ENCODE measurements at places on chromosomes 2 and 18.
A peak's percentile ranks its signal among the peaks of the same experiment; 100 is the strongest.

GRCh38 chr2:111919794-111920608, 21.6 kb downstream of the MERTK start:
- peak; percentile 34 for DNase-seq

- peak; percentile 68 for DNase-seq
Measured at GRCh38 chr18:51751901-51752300, 554.4 kb upstream of the MEX3C start.

GRCh38 chr2:143420313-143420712, 291.1 kb downstream of the ARHGAP15 start:
- no peak for DNase-seq

DNA sequence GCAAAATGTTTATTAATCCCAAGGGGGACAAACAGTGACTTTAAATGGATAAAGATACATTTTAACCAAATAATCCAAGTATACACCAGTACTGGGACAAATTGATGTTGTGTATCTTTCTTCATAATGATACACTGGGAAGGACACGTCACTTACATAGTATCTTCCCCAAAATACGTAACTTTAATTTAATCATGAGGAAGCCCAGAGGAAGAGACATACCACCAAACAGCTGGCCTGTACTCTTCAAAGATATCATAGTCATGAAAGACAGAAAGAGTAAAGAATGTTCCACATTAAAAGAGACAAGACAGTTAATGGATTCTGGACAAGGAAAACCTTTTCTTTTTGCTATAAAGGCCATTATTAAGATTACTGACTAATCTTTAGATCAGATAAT, 37.1 kb downstream of the AGFG1 start:
- no peak for DNase-seq

DNA sequence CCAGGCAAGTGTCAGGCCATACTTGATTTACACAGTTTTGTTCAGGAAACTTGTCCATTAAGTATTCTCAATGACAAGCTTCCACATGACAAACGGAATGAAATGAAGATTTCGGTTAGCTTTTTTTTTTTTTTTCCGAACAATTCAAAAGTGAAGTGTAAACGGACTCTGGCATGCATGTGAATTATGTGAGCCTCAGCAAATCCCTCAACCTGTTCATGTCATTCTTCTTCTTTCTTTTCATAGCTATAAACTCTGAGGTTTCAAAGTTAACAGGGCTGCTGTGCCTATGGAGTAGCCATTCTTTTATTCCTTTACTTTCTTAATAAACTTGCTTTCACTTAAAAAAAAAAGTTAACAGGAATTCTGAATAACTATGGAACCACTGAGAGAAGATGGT, 110.3 kb downstream of the NOL10 start:
- no peak for DNase-seq

- DNase-seq: no peak
Measured at GRCh38 chr2:4465671-4466070, 762.3 kb downstream of the DCDC2C start.

- DNase-seq: no peak
Measured at GRCh38 chr2:176270100-176270750, 983 bp downstream of the MTX2 start.

GRCh38 chr18:69949538-69949936, 1.9 kb upstream of the CD226 start:
- no peak for DNase-seq

DNA sequence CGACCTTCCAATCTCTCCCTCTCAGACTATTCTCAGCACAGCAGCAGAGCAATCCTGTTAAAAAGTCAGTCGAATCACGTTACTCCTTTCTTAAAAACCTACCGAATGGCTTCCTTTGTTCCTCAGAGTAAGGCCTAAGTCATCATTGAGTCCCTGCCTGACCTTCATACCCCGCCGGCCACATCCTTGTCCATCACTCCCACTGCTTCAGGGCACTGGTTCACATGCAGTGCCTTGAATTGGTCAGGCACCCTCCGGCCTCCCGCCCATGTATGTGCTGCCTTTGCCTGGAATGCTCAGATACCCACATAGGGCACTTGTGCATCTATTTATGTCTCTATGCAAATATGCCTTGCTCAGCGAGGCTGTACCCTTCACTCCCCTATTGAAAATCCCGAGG, 206.4 kb downstream of the DLGAP1 start:
- no peak for DNase-seq

GRCh38 chr18:35468711-35469110, 29.0 kb downstream of the INO80C start:
- no peak for DNase-seq

- DNase-seq: peak; percentile 62
Measured at GRCh38 chr2:202871300-202872141, at the start of gene ICA1L. Gene ICA1L, minus strand, starts transcription at chr2:202871766. Its CDS starts 42,757 bp downstream, at chr2:202829009.

- peak; percentile 59 for DNase-seq
Measured at GRCh38 chr18:23498877-23499276, 4.4 kb upstream of the RMC1 start.

DNA sequence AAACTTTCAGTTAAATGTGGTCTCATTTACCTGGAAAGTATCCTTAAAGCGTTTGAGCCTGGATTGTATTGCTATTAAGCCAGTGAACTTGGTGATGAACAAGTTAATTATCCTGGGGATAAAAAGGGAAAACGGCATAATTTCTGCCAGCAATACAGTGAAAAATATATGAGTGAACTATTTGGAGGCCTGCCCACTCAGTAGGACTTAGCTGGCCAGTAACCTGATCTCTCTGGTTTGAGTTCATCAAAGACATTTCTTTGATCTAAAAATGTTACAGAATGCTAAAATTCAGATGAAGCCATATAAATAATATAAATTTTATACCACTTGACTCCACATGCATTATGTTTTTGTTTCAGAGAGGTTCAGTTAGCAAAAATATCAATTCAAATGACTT, 241.1 kb upstream of the VWC2L start:
- no peak for DNase-seq

DNA sequence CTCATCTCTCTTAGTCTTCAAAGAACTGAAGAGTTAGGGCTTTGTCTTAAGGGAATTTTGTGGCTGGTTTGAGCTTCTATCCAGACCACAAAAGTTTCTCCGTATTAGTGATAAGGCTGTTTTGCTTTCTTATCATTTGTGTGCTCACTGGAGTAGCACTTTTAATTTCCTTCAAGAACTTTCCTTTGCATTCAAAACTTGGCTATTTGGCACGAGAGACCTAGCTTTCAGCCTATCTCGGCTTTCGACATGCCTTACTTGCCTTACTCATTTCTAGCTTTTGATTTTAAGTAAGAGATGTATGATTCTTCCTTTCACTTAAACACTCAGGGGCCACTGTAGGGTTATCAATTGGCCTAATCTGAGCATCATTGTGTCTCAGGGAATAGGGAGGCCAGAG, 29.9 kb downstream of the HDHD2 start:
- DNase-seq: no peak

- DNase-seq: no peak
Measured at GRCh38 chr2:186910996-186911395, 62.0 kb upstream of the ZSWIM2 start.

- no peak for DNase-seq
Measured at GRCh38 chr2:150994076-150994475, 267.6 kb downstream of the RBM43 start.

DNA sequence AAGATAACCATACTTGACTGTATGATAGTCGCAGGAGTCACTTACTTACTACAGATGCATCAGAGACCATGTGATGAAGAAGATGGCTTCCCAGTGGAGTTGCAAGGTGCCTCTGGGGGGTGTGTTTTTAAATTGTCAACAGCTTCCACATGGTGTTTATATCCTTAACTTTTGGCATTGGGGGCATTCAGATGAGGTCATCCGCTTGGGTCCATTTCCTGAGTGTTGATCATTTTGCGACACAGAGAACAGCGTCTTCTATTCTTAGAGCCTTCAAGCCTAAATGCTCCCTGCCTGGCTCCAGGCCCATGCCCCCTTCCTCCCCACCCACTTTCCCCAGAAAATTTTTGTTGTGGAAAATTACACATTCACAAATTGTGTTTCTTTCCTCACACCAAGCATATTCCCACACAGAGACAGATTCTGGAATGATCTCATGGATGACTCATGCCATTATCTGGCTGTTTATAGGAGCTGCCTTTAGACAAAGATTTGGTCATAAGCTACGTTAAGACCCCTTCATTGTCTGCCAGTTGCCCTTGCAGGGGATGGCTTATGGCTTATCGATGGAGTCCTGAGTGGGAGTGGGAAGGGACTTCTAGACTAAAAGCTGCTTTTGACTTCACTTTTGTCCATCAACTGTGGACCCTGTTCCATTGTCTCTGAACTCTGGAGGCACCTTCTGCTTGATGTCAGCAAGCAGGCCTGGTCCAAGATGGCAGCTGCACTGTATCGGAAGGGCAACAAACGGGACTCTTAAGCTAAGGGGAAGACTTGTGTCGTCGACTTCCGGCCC, 91.8 kb downstream of the CABLES1 start:
- DNase-seq: peak; percentile 65

DNA sequence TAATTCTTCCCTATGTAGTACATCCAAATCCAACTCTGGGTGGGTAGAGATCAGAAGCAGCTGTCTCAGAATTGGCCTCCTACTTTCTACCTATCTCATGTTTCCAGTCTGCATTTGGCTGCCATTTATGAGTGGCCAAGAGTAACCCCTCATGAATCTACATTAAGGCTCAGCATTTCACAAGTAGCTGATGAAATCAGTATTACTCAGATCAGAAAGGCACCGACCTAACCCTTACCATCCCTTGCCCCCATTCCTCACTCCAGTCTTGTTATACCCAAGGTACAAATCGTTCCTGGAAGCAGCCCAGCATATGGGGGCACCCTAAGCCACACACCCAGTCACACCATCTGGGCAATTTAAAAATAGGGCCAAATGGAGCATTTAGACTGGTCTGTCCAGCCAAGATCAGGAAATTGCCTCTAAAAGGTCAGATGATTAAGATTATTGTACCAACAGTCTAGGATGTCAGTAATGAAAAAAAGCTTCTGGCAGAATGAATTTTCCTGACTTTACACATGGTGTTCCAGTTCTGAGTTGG, 37.1 kb downstream of the CD28 start:
- no peak for DNase-seq

DNA sequence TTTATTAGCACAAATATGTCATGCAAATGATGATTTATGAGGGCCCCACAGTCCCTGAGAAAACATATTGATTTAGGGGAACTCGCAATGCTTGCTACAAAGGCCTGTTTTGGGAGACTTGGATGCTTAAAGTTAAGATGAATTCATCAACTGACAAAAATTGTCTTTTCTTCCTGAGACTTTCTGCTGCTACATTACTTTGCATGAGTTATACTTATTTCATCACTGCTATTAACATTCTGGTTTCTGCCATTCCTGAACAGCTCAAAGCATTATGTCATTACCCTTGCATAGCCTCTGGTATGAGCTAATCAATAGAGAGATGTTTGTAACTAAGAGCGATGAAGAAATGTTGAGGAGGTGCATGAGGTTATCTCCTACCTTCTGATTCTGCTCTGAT, 74.4 kb downstream of the SOX11 start:
- DNase-seq: no peak

- DNase-seq: no peak
Measured at GRCh38 chr2:47346-47725, 1.0 kb upstream of the FAM110C start.

DNA sequence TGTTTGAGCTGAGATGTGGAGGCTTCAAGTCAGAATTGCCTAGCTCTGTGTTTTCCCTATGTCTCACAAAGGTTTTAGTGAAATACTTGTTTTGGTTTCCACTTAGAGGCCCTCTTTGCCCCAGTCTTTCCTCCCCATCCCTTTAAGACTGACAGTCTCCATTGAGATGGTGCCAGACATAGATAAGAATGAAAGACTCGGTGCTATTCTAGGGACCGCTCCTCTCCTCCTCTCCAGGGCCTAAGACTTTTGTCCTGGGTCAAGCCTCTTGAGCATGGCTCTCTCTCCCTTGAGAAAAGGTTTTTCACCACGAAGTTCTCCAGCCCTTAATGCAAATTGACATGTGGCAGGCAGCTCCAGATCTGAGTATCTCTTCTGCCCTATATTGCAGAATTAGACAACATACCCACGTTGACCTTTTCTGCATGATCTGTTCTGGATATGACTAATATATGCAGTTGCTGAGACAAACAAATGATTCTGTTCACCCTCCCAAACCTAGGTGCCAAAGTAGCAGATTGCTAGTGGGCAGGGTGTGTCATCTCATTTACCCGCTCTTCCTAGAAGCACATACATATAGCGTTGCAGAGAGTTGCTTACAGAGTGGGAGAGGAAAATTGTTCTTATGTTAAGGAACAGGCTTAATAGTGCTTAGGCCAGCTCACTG, 47.5 kb upstream of the ACSL3 start:
- peak; percentile 62 for DNase-seq

DNA sequence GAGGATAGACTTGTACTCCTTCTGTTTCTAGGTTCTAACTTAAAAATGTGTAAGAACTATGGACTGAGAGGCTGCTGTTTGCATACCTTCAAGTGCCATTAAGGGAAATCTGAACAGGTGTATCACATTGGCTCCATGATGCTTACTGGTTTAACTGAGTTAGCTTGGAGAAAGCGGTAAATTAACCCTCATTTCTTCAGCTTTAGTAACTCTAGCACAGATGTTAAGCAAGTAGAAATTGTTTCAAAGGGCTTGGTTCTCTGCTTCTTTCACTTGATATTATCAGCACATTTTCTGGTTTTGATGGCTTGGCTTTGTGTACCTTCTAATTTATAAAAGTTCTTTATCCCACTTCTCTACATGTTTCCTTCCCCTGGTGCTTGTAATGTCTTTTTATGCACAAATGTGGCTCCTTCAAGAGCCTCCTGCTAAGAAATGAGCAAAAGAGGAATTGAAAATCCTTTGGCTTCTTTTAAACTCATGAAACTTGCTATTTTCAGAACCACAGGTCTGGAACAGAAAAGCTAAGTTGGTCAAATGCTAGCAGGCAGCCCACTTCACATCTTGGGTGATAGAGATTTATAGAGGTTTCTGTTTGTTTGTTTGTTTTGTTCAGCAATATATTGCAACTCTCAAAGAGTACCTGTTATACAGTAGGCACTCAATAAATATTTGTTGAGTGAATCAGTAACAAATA, 249.9 kb upstream of the THUMPD2 start:
- DNase-seq: no peak
